ENCODE measurements at places on chromosomes 7 and 10.
A peak's percentile ranks its signal among the peaks of the same experiment; 100 is the strongest.

GRCh38 chr10:12113627-12114026, 15.8 kb upstream of the SEC61A2 start:
- DNase-seq: no peak

DNA sequence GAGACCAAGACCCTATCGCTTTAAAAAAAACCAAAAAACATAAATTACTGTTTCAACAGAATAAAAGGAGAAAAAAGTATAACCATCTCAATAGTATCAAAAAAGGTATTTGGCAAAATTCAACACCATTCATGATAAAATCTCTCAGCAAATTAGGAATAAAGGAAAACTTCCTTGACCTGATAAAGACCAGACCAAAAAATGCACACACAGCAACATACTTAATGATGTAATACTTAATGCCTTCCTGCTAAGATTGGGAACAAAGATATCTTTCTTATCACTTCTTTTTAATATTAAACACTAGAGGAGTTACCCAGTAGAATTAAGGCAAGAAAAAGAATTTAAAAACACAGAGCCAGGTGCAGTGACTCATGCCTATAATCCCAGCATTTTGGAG, 79.3 kb downstream of the CNOT4 start:
- no peak for DNase-seq

- DNase-seq: no peak
Measured at GRCh38 chr10:24706479-24707118, 17.1 kb downstream of the ARHGAP21 start.

GRCh38 chr7:135260930-135261721, 27.5 kb downstream of the STRA8 start:
- no peak for DNase-seq

DNA sequence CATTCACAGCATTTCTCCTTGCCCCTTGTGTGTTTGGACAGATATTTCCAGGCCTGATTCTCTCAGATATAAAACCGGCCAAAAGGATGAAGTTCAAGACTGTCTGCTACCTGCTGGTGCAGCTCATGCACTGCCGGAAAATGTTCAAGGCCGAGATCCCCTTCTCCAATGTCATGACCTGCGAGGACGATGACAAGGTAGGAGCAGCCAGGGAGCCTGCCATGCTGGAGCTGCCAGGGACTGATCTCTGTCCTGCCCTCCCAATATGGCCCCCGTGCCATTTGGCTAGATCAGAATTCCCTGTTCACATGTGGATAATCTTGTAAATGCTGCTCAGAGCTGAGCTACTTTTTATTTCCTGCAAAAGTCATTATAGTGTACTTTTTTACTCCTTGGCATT, 87.8 kb downstream of the ADCY1 start:
- no peak for DNase-seq

- DNase-seq: no peak
Measured at GRCh38 chr10:17850501-17850900, 41.4 kb downstream of the MRC1 start.

DNA sequence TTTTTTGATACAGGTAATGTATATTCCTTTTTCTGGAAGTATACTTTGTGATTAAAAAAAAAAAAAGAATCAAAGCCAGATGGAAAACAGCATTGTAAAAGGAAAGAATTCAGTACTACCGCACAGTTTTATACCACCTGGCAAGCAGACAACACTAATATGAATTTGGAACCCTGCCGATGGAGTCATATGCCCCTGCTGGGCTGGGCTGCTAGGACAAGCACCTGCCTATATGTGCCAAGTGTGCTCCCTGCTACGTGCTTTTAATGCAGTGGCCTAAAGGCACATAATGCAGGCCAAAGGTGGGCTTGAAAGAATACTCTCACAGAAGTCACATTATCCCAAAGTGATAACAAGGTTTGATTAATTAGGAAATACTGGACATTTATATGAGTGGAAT, 29.8 kb upstream of the WAC start:
- DNase-seq: peak; percentile 88

GRCh38 chr7:133480868-133481267, 228.0 kb downstream of the EXOC4 start:
- no peak for DNase-seq

DNA sequence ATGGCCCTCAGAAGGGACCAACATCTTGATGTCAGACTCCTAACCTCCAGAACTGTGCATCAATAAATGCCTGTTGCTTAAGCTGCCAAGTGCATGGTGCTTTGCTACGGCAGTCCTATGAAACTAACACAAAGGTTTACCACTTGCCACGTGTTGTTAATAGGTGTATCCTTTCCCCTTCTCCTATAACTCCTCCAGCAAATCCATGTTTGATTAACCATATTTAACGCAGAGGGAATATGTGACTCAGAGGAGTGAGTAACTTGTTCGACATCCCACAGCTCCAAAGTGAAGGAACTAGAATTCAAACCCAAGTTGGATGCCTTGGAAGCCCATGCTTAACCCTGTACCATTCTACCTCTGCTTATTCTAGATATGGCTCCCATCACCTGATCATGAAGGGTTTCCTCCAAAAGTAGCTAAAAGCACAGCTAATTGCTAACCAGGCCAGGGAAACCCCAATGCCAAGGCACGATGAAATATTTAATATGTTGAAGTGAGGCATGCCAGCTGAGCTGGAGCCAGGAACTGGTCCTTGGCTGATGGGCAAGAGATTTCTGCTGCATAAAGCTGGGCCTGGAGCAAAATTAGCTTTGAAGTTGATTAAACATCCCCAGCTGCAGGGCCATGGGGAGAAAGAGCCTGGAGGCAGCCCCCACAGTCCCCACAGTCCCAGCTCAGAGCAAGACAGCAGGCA, 131.9 kb downstream of the C10orf90 start:
- no peak for DNase-seq

- no peak for DNase-seq
Measured at GRCh38 chr7:50156706-50157105, 63.7 kb upstream of the ZPBP start.
